HFFc6 (cell line): ENCODE measurements at places on chromosomes 7 and 10. TPM values are rescaled to one million over a fixed set of nuclear protein-coding genes. Genes with fewer than 3 reads are reported as not detected.

GRCh38 chr10:21022821-21023220, 125.7 kb upstream of the NEBL start:
- H3K27me3 ChIP-seq: no peaks in the 10 kb centered on the region
- no peaks in the 10 kb centered on the region for H3K4me1 ChIP-seq
- DNase-seq: no peak
- H3K36me3 ChIP-seq: no peaks in the 10 kb centered on the region
- H3K27ac ChIP-seq: no peak overlapping the region

The DYNC1I1 gene
- 0.09 to 0.11 TPM in 2 of 3 replicates, not detected in the other for total RNA-seq

The PTF1A gene
- total RNA-seq: not detected in 3 replicates

DNA sequence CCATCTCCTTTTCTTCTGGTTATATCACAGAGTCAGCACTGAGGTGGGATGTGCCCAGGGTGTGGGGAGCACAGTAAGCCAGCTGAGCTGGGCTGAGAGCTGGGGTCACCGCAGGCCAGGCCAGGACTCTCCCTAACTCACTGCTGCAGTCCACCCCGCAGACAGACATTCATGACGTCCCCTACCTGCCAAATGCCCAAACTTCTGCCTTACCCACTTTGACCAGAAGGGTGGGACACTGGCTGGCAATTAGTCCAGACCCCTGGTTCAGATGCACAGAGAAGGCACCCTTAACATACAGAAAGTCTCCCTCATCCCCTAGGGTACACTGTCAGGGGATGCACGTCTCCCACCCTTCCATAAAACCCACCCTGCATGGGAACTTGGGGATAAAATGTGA, 2.1 kb downstream of the DRGX start:
- peaks cover 71% of the 10 kb centered on the region for H3K27me3 ChIP-seq
- H3K4me1 ChIP-seq: peaks cover 4% of the 10 kb centered on the region
- no peak for DNase-seq
- H3K27ac ChIP-seq: no peak overlapping the region
- no peak overlapping the region for H3K4me3 ChIP-seq

The DENND2A gene
- 0.53 to 0.69 TPM (median 0.55 TPM) in 3 replicates for total RNA-seq

The CCDC3 gene
- not detected in 2 replicates for total RNA-seq

DNA sequence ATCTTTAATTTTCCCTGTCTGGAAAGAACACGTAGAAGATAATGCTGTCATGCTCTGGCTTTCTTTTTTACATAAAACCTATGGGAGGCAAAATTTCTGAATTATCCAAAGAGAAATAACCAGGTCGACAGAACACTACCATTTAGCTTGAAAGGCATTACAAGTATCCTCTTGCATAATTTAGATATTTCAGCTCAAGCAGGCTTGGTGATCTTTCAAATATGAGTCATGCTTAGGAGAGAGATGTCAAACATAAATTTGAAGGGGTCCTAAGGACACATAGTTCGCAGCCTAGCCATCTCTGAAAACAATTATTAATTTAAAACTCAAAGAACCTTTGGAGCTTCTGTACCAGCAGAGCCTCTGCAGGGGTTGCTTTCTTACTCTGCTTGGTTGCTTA, 100.9 kb downstream of the FAS start:
- no peak overlapping the region for H3K4me3 ChIP-seq
- H3K36me3 ChIP-seq: no peaks in the 10 kb centered on the region
- H3K27me3 ChIP-seq: no peaks in the 10 kb centered on the region
- H3K4me1 ChIP-seq: peaks cover 52% of the 10 kb centered on the region
- peak overlapping the region; percentile 67; the same call in 1 of the 2 replicates for H3K27ac ChIP-seq

The SUN3 gene
- 1.1 TPM in 1 of 2 replicates, not detected in the other for total RNA-seq

- no peak for DNase-seq
- peaks cover 11% of the 10 kb centered on the region for H3K4me1 ChIP-seq
- no peak overlapping the region for H3K27ac ChIP-seq
- H3K36me3 ChIP-seq: peaks cover 8% of the 10 kb centered on the region; the same call in 1 of the 2 replicates
- no peaks in the 10 kb centered on the region; the same call in 1 of the 2 replicates for H3K27me3 ChIP-seq
These were observed 23.7 kb upstream of the DUSP5 start for GRCh38 chr10:110474017-110474416.

- H3K4me3 ChIP-seq: no peak overlapping the region
- H3K36me3 ChIP-seq: peaks cover 5% of the 10 kb centered on the region; the same call in 1 of the 2 replicates
- H3K27me3 ChIP-seq: peaks cover 6% of the 10 kb centered on the region
- no peak overlapping the region for H3K27ac ChIP-seq
- H3K4me1 ChIP-seq: no peaks in the 10 kb centered on the region
- DNase-seq: no peak
These were observed 94.7 kb upstream of the PPP2R2D start for GRCh38 chr10:131806146-131806545.

DNA sequence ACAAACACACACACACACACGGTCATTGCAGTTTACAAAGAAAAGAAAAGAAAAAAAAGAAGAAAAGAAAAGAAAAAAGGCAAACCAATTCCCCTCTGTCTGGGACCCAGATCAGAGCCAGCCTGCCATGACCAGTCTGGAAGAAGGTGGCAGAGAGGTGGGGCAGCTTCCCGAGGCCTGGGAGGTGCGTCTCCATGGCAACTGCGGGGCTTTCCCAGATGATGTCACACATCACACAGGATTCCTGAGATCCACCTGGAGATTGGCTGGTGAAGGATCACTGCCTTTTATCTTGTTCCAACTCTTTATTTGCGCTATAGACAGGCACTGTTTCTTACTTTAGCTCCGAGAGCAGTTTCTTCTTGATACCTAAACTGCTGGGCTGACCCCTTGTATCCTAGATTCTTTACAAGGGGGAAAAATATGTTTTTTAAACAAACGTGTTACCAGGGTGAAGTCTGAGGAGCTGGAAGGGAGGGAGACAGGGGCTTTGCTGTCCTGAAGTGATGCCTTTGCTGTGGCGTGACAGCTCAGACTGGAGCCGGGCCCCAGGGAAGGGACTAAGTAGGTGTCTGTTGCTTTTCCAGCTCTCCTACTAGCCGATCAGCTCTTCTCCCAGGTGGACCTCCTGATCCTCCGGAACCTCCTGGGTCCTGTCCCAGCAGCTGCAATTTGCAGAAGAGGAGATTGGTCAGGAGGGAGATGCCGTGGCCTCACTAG, 298.5 kb downstream of the KLF6 start:
- DNase-seq: no peak
- peaks cover 3% of the 10 kb centered on the region for H3K27me3 ChIP-seq
- H3K4me3 ChIP-seq: no peak overlapping the region
